ENCODE measurements at places on chromosomes 3 and 15.
A peak's percentile ranks its signal among the peaks of the same experiment; 100 is the strongest.

DNA sequence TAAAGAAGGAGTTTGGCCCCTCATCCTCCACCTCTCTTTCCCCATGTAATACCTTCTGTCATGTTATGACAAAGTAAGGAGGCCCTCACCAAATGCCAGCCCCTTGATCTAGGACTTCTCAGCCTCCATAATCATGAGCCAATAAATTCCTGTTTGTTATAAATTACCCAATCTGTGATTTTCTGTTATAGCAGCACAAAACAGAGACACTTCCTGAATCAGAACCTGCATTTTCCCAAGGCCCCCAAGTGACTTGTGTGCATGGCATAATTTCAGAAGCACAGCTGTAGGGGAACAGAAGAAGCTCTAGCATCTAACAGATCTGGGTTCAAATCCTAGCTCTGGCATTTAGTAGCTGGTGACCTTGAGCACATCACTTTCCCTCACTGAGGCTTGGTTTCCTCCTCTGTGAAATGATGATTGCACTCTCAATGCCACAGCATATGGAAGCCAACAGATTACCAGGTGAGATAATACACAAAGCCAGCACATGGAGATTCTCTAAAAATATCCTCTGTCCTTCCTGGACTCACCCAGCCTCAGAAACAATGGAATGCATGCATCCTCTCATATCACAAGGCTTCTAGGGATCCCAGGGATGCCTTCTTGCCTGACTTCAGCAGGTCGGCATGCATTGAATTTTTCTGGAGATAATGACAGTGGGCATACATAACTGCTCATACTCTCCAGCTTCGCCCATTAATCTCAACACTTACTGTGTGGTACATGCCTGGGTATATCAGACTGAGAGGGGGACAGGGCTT lies 26.3 kb downstream of the TLNRD1 start:
- no peak for DNase-seq

DNA sequence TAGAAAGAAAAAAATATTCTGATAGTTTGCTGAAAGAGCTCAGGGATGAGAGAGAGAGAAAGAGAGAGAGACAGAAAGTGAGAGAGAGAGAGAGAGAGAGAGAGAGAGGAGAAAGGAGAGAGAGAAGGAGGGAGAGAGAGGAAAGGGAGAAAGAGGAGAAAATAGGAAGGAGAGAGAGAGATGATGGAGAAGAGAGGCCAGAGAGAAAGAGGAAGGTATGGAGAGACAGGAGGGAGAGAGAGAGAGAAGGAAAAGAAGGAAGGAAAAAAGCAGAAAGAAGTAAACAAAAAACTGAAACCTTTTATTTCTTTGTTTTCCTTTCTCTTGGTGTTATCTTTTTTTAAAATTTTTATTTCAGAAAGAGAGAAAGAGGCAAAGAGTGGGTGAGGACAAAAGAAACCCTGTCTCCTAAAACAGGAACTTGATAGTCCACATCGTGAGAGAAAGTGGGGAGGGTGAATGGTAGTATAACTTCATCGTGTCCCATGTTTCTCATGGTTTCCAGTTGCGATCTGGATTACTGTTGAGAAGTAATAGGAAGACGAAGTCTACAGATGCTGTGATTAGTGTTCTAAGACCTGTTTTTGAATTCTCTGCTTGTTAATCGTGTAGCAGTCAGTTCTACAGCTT lies 279.7 kb downstream of the LPP start:
- no peak for DNase-seq

DNA sequence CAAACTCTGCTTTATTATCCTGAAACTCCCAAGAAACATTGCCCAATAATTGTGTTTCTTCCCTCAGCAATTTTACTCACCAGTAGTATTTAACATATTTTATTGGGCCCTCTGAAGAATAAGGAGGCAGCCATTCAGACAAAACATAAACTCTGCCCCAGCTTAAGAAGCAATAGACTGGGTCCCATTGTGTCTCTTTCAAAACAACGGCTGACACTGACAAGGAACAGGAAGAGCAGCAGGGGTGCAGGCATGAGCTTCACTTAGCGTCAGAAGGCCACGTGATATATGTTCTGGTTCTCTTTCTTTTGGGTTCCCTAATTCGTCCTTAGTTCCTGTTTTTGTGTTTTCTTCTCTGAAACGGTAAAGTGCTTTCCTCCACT lies 242.3 kb downstream of the FHIT start:
- DNase-seq, result no peak

DNA sequence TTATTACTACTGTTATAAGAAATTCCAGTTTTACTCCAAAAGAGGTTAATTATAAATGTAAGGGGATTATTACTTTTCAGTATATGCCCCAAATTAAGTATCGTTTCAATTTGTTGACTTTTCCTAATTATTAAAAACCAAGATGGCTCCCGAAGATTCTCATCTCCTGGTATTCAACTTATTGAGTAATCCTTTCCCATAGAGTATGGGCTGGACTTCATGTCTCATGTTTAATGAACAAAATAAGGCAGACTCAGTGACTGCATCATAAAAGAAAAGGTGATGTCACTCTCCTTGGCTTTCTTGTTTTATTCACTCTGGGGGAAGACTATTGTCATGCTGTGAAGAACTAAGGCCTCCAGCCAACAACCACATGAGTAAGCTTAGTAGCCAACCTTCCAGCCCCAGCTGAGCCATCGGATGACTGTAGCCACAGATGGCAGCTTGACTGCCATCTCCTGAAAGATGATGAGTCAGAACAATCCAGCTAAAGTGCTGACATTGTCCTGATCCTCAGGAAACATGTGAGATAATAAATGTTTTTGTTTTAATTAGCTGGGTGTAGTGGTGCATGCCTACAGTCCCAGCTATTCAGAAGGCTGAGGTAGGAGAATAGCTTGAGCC lies 17.3 kb downstream of the IGF2BP2 start:
- no peak for DNase-seq

- no peak for DNase-seq
Observed at GRCh38 chr15:83656943-83657528, 3.1 kb downstream of the ADAMTSL3 start.

DNA sequence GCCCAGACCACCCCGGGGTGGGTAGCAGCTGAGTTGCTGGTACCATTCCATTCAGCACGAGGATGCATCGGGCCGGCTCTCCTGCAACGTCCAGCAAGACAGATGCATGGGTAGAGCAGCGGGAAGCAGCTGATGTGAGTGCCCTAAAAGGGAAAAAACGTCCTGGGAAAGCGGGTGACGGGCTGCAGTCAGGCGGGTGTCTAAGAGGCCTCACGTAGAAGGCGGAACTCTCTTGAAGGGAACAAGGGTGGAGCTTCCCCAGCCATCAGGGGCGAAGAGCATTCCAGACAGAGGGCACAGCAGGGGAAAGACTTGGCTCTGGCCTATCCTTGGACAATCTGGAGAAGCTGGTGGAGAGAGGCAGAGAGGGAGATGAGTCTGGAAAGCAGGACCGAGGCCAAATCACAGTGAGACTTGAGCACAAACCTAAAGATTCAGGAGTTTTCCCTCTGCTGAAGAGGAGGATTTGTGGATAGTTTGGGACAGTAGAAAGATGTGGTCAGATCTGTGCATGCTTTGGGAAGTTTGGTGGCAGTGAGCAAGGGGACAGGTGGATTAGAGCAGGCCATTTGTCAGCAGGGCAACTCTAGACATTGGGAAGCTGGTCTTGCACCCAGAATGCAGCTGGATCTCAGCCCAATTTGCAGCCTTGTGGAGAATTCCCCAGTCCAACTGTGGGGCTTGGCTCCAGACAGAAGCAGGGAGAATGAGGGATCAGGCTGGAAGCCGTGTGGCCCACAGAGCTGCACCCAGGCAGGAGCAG lies 70.7 kb downstream of the SEMA5B start:
- peak; percentile 20 for DNase-seq

DNA sequence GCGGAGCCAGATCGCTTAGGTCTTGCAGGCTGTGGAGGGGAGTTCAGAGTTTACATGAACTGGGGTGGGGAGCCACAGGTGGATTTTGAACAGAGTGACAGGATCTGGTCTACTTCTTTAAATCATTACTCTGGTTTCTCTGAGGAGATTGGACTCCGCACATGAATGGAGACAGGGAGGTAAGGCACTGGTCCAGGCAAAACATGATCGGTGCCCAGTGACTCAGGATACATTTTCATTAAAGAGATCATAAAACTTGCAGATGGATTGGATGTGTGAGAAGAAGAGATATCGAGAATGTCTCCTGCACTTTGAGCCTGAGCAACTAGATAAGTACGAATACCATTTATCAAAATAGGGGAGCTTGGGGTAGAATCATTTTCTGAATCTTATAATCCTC lies 61.8 kb upstream of the CMSS1 start:
- DNase-seq, result no peak

- DNase-seq, result no peak
Observed at GRCh38 chr3:908839-909238, 184.0 kb upstream of the CNTN6 start.
